ENCODE measurements at places on chromosomes 5 and 9.

- DNase-seq, result no peak
These were observed 231.9 kb upstream of the RASEF start for GRCh38 chr9:83294816-83295215.

GRCh38 chr9:19471737-19472648 lies 63.2 kb downstream of the ACER2 start:
- DNase-seq, result peak; percentile 85

DNA sequence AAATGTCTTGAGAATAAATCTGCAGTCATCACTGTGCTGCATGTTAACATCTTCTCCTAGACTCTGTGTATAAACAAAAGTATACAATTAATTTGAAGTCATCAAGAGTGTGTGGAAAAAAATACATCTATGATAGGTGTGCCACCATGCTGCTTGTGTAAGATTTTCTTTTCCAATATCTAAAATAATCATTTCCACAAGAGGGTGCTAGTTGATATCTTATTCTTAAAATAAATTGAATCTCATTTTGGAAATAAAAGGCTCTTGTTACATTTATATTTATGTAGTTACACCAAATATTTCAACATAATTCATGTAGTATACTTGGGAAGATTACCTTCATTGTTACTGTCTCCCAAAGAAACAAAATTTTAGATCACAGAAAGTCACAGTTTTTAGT lies 14.1 kb upstream of the MOCS2 start:
- DNase-seq, result no peak

- DNase-seq, result no peak
These were observed 23.8 kb downstream of the FGD3 start for GRCh38 chr9:92971121-92971520.

- no peak for DNase-seq
These were observed 32.4 kb downstream of the SLC9A3 start for GRCh38 chr5:491856-492155.

- DNase-seq, result no peak
These were observed 1.2 kb downstream of the UCK1 start for GRCh38 chr9:131529597-131530545.

GRCh38 chr5:149901511-149901910 lies 43.1 kb downstream of the PDE6A start:
- DNase-seq, result no peak

DNA sequence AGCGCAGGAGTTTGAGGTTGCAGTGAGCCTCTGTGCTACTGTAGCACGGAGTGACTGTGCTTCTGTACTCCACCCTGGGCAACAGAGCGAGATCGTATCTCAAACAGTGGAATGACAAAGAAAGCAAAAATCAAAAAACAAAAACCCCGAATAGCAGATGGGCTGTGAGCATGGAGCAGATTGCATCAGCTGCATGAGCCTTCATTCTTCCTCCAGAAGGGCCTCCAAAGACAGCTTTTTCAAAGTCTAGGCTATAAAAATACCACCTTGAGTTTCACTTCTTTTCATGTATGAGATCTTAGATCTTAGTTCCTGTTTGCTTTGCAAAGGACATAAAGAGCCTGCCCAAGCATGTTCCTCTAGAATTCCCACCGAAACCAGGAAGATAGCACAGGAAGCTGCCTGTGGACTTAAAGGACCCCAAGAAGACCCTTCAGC lies 15.0 kb upstream of the HSPB3 start:
- DNase-seq, result no peak

- DNase-seq, result no peak
These were observed 122.1 kb downstream of the SNX18 start for GRCh38 chr5:54639621-54640020.

GRCh38 chr9:114237781-114238180 lies 82.4 kb downstream of the COL27A1 start:
- no peak for DNase-seq
